ENCODE measurements at places on chromosomes 1 and 21.

DNA sequence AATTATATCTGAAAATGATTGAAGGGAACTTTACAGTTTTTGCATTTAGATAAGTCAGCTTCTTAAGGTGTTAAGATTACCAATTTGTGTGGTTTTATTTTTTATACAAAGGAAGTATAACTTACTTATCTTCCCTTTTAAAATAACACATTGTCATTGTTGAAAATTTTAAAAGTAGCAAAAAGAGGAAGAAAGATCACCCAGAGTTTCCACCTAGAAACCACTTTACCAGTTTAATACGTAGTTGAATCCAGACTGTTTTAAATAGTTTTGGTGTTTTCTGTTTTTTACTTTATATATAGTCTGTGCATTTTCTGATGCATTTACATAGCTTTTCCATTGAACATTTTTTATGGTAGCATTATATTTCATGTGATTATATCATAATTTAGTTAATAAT is 6.1 kb downstream of the CCDC18 start:
- DNase-seq: no peak

GRCh38 chr1:98493469-98493868 is 168.1 kb upstream of the SNX7 start:
- DNase-seq: no peak

- no peak for DNase-seq
Measured at GRCh38 chr1:180179162-180179957, 24.7 kb downstream of the QSOX1 start.

DNA sequence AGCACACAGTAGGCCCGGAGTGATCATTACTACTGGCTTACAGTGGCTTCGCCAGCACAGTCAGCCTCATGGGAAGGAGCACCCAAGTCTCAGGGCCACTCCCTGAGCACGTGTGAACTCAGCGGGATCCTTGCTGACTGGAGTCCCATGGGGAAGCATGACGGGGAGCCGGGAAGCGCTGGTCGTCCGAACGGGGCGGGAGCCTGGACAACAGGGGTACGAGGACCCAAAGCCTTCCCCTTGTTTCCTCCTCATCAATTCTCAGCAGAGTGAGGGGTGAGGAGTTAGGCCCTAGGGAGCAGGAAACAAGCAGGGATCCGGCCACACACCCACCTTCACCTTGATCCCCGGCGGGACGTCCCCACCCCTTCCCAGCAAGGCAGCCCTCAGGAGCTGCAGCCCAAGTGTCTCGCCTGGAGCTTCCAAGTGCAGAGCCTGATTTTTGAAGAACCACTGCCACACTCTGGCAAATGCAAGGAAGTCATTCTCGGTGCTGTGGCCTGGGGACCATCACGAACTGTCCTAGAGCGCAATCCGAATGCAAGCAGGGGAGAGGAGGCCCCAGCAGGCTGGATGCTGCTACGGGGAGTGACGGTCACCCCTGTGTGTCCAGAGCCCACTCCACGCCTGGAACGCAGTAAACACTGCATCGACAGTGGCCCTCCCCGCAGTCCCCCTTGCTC is 35.5 kb downstream of the TOMM20 start:
- DNase-seq: peak; percentile 52

DNA sequence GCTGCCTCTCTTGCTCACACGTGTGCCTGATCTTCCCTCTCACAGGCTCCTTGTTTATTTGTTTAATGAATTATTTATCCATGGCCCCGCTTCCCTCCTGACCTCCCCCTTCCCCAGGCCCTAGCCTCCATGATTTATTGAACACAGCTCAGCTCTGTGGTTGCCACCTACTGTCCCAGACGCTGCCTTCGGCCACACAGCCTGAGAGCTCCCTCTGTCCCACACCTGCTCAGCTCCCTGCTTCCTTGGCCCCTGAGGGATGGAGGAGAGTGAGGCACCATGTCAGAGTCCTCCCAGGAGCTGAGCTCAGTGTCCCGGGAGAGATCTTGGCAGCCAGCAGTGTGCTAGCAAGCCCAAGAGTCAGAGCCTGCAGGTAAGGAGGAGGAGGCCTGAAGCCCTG is 3.1 kb upstream of the EFNA3 start:
- no peak for DNase-seq

GRCh38 chr1:147541672-147542568 is 619 bp downstream of the BCL9 start:
- DNase-seq: no peak

DNA sequence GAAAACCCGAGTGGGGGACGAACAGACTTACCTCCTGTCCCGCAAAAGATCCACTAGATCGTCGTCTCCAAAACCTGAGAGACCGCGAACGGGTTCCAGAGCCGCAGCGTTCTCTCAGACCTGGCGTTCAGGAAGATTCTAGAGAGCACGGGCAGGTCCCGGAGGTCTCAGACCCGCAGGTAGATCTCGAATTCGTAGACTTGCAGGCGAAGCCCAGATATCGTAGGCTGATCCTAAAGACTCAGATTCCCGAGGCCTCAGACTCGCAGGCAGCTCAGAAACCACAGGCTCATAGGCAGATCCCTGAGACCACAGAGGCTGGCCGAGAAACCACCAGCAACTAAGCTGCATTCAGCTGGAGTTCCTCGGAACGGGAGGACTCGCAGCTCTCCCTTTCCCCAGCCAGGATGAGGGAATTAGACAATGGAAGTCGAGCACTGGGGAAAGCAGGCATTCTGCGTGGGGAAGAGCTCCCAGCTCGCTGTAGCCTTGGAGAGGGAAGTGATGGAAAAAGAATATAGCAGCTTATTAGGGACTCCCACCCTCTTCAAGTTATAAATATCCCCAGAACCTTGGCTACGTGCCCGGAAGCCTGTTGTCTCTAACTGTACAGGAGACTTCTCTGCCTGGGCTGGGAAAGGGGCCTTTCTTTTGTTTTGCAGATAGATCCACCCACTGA is at the start of gene ZNF436:
Gene ZNF436 (minus strand): TSS at position 502 of the 679 bp plus-strand sequence. CDS start 1,831 bp downstream, outside the sequence.
- DNase-seq: peak; percentile 16

DNA sequence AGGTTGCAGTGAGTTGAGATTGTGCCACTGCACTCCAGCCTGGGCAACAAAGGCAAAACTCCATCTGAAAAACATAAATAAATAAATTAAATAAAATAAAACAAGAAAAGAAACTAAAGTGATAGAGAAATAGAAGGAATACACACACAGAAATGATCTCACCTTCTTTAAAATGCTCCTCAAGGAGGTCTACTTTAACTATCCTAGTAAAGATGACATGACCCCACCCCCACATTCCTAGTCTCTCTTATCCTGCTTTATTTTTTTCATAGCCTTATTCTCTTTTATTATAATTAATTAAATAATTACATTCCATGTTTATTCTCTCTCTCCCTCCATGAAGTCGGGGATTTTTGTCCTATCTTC is 18.0 kb upstream of the CR1L start:
- DNase-seq: no peak

DNA sequence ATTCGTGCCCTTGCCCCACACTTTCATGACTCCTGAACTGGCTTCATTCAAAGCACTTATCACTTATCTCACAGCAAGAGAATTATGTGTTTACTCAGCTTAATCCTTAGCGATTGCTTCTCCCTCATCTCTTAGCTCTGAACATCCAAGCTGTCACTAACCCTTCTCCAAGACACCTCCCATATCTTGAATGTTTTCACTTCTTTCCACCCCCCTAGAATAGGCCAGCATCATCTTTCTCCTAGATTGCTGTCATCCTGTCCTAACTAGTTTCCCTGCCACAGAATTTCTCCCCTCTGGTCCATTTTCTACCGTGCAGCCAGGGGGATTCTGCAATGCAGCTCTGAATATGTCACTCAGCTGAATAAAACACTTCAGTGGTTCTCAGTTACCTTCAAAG is 68.6 kb upstream of the SPATA6 start:
- peak; percentile 0 for DNase-seq

- DNase-seq: no peak
Measured at GRCh38 chr1:106173101-106173500, 883.4 kb upstream of the PRMT6 start.

DNA sequence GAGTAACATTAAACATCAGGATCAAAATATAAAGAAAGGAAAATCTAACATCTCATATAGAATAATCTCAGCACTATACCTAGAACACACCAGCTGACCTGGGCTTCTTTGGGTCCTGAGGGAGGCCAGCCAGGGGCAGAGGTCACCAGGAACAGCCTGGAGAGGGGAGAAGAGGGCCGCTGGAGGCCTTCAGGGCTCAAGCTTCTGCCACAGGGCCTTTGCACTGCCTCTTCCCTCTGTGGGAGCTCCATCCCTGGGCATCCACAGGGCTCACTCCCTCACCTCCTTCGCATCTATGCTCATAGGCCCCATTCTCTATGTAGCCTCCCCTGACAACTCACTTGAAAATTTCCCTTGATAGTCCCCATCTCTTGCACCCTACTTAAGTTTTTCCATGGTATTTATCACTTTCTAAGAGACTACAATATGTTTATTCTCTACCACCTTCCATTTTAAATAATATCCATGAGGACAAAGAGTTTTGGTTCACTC is 73.9 kb downstream of the HIVEP3 start:
- DNase-seq: no peak

DNA sequence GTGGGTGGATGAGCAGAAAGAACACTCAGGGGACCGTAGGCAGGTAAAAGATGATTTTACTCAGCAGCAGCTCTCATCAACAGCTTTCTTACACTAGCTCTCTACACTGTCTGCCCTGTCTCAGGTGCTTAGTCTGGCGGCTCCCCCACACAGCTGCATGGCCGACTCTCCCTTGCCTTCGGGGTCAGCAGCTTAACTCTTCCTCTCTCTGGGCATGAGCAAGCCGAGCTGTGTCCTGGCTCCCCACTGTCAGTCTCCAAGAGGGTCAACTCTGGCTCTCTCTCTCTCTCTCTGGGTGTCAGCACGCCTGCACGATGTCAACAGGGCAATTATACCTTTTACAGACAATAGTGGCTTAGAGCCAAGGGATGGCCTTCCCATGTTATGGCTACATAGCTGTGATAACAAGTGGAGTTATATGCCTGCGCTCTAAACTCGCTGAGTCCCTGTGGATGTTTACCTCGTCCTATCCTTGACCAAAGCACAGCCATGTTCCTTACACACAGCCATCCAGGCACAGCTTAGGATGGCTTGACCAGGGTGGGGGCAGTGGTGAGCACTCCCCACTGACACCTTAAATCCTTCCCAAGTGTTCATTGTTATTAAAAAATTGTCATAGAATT is 3.1 kb upstream of the BCL10 start:
- DNase-seq: no peak

GRCh38 chr1:47676311-47677054 is 238.6 kb downstream of the FOXD2 start:
- DNase-seq: no peak

GRCh38 chr1:118300808-118301207 is 115.8 kb upstream of the SPAG17 start:
- no peak for DNase-seq

DNA sequence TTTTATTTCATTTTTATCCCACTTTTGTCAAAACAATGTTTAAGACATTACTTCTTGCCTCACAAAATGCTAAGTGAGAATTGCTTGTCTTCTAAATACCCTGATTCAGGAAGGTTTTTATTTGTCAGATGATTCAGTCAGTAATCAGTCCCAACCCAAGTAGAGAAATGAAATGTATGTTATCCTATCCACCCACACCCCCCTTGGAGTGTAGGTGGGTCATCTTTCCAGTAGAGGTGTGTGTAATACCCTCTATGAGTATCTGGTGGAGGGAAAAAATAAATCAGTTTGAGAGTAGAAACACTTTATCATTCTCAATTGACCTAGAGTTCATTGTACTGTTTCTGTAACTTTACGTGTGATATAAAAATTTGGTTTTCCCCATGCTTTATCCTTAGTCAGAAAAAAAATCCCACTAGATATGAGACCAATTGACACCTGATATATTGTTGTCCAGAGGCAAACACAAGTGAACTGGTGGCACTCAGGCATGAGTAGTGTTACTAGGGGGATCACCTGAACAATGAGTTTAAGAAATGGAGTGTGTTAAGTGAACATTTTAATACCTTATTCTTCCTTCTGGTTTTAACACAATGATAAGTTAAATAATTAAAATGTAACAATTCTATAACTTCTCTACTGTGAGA is 153.8 kb upstream of the C1orf105 start:
- DNase-seq: no peak

DNA sequence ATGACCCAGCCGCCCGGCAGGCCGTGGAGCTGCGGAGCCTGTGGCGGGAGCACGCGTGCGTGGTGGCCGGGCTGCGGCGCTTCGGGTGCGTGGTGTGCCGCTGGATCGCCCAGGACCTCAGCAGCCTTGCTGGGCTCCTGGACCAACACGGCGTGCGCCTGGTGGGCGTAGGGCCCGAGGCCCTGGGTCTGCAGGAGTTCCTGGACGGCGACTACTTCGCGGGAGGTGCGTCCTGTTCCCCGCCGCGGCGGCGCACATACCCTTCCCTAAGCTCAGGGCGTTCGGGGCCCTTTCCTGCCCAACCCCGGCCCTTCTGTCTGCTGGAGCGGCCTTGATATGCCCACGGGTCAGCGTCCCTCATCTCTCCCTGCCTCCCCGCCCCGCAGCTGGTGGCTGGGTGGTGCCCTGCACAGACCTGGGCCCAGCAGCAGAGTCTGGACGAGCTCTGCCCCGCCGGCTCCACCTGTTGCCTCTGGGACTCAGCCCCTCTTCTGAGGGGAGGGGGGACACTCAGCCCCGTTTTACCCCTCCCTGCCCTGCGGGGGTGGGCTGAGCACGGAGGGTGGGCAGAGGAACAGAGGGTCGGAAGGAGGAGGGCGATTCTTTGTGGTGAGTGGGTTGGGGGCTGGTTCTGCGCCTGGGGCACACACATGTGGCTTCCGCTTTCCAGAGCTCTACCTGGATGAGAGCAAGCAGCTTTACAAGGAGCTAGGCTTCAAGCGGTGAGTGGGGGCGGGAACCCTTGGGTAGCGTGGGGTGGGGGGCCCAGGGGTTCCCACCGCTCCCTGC is 688 bp downstream of the PRXL2B start:
- DNase-seq: no peak

GRCh38 chr1:108817016-108817415 is 39.9 kb downstream of the AKNAD1 start:
- DNase-seq: no peak

DNA sequence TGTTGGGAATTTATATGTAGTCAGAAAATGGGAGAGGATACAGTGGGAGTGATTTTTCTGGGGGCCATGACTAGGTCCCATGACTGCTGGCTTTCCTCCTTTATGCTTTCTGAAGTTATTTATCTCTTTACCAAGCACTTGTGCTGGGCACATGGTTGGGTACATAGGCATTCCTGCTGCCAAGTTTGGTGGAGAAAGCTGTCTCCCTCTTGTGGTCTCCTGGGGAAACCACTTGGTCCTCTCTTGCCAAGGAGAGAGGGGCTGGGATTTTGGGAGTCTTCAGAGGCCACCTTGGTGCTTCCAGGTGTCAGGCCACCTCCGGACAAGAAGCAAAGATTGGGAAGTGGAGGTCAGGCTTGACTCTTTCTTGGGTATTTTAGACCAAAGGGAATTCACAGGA is 120.2 kb upstream of the KCNE2 start:
- DNase-seq: no peak

DNA sequence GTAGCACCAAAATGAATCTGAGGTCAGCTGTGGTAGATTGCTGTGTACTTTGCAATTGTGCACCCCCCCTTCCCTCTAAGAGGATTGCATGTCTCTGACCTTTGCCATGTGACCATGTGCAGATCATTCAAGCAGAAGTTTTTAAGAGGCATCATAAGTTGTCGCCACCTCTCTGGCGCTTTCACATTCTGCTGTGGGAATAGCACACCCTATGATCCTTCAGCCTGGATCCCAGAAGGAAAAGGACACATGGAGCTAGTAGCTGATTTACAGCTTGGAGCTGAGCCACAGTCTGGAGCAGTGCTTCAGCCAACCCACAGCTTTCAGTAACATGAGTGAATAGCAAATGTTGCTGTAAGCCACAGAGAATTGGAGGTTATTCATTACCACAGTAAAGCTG is 158.5 kb downstream of the TSEN15 start:
- DNase-seq: no peak

Measured in Caco-2 (cell line).